Activated naive CD4-positive, alpha-beta T cell treated with anti-CD3 and anti-CD28 coated beads, Interleukin-2, amount 50 U/mL, for 16 hours (primary cell): ENCODE measurements at places on chromosomes 12 and 14.

DNA sequence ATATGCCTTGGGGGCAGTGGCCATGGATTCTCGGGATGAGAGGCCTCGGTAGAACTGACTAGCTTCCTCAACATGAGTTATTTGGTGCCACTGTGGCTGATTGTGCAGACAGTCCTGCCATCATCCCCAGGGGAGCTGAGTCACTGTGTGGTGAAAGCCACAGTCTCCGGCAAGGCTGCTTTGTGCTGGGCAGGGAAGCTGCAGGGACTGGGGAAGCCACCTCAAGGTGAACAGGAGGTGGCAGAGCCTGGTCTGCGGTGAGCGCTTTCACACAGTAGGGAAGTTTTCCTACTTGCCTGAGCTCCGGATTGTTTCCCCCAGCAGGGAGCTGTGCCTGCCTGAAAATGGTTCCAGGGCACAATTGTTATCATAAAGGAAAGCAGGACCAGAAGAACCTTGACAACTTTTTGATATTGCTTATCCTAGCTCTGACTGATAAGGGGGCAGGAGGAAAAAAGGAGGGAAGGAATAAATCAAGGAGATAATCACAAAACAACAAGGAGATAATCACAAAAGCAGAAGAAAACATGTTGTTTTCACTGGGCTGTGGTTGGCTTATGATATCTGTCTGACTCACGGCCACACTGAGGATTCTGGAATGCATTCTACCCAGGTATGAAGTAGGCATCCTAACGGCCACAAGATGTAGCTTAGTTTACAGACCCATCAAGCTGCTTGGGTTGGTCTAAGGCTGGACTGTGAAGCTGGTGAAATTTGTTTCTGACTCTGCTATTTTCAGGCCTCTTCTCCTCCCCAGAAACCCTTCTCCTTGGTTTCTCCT lies 32.2 kb upstream of the GNG2 start:
- peak; percentile 54 for DNase-seq

DNA sequence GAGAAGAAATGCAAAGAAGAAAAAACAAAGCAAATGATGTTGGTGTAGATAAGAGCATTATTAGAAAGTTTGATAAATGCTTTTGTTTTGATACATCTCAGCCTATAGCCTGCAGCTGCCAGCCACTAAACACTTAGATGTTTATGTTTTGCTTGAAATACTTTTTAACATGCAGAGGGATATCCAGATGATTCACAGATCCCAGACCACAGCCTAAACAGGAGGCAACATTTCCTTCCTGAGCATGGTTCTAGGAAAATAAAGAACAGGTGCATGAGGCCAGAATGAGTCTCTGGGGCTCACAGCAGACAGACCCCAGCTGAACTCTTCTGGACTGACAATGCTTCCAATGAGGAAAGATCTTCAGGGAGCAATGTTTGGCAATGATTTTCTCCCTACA lies 103.7 kb upstream of the EEA1 start:
- DNase-seq: no peak

- no peak for DNase-seq
These were observed 28.8 kb upstream of the SLC5A8 start for GRCh38 chr12:101238800-101239329.

GRCh38 chr12:52210925-52211650 lies 19.3 kb upstream of the KRT80 start:
- DNase-seq: no peak

DNA sequence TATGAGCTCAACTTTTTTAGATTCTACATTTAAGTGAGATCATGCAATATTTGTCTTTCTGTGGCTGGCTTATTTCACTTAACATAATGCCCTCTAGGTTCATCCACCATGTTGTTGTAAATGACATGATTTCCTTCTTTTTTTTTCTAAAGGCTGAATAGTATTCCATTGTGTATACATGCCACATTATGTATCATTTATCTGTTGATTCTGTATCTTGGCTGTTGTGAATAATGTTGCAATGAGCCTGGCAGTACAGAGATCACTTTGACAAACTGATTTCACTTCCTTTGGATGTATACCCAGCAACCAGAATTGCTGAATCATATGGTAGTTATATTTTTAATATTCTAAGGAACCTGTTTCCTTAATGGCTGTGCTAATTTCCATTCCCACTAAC lies 19.1 kb downstream of the FBXW8 start:
- DNase-seq: no peak

DNA sequence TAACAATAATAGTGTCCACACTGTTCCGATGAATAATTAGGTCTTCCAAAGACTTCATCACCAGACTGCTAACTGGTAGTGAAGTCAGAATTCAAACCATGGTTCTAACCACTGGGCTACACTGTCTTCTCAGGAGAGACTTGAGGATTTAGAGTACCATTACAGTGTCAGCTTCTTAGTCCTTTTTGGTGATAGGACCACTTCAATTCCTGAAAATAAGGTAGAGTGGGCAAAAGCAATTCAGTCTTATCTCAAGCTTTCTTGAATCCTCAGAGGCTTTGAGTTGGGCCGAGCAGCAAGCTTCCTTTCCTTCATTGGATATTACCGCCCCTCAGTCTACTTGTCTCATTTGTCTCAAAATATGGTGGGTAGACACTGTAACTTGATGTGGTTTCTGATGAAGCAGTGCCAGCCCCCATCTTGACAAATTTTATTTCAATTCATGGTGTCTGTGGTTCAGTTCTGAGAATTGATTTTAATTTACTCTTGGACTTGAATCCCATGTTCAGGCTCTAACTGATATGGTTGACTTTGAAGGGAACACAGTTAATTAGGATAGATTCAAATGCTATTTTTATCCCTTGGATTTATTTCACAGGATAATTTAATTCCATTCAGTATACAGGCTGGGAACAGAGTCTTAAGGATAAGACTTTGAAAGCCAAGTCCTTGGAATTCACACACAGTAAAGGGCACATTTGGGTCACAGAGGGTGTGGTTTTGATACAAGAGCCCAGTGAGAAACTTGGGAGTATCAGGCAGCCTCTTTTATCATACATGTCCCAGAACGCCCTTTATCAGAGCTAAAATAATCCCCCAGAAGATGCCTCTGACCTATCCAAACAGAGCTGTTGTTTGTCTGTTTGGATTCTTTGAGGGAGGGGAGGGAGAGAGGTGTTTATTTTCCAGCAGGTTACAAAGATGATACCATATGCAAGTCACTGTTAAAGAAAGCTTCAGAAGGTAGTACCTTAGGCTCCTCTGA lies 167.3 kb downstream of the PRKCH start:
- DNase-seq: no peak

- no peak for DNase-seq
These were observed 12.0 kb downstream of the TFCP2 start for GRCh38 chr12:51160814-51161459.

DNA sequence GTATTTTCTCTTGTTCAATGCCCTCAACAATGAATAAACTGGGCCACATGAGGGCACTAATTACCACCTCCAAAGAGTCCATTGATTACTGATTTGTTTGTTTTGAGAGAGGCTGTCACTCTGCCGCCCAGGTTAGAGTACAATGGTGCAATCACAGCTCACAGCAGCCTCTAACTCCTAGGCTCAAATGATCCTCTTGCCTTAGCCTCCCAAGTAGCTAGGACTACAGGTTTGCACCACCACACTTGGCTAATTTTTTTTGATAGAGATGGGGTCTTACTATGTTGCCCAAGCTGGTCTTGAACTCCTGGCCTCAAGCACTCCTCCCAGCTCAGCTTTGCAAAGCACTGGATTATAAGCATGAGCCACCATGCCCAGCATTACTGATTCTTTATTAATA lies 28.3 kb upstream of the SYCP3 start:
- no peak for DNase-seq

DNA sequence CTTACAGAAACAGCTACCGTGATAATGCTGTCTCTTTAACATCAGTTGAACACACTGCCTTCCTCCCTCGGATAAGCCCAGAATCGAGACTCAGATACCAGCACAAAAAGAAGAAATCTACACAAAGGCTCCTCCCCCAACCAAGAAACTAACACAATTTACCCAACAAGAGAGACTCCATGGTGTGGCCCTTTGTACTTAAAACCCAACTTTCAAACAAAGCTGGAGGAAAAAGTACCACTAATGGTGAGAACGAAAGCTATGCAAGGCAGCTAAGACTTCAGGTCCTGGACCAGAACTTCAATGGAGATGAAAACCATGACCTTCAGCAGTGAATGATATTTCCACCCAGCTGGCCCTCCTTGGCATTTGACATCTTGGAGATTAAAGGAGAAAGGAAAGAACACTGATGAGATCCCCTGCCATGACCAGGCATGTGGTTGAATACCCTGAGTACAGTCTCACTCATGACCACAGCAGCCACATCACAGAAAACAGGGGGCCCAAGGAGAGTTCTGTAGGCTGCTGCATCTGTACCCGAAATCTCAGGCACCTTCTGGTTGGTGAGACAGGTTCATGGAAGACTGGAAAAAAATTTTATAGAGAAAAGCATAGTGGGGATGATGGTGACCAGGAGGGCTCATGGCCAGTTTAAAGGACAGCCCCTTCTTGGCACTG lies 36.7 kb downstream of the RBM19 start:
- no peak for DNase-seq

GRCh38 chr12:120356567-120357030 lies 12.4 kb downstream of the MSI1 start:
- peak; percentile 78 for DNase-seq

DNA sequence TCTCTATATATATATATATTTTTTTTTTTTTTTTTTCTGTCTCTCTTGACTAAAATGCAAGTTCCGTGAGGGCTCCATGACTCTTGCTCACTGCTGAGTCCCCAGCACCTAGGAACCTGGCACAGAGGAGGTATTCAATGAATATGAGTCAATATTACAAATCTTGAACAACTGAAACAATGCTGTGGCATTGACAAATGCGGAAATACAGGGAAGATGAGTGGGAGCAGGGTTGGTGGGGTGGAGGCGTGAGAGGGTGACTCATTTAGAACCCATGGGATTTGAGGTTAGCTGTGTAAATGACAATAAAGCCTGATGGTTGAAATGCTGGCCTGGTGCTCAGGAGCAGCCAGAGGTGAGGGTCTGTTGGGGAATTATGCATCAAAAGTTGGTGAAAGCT lies 121.7 kb upstream of the FUT8 start:
- DNase-seq: peak; percentile 36
